CD14-positive monocyte (primary cell): ENCODE measurements at places on chromosomes 16 and 17. TPM values are rescaled to one million over a fixed set of nuclear protein-coding genes. Genes with fewer than 3 reads are reported as not detected.
A peak's percentile ranks its signal among the peaks of the same experiment; 100 is the strongest.

TTYH2 gene
- polyA plus RNA-seq = 18.7 TPM

GRCh38 chr17:21510686-21511362 lies 134.7 kb downstream of the KCNJ12 start:
- DNase-seq = no peak

GRCh38 chr17:77736199-77736585 lies 222.3 kb upstream of the TNRC6C start:
- no peak for DNase-seq

AGRP gene
- polyA plus RNA-seq = 0.32 TPM

- DNase-seq = no peak
These were observed 25.1 kb upstream of the RMI2 start for GRCh38 chr16:11320170-11320569.

DNA sequence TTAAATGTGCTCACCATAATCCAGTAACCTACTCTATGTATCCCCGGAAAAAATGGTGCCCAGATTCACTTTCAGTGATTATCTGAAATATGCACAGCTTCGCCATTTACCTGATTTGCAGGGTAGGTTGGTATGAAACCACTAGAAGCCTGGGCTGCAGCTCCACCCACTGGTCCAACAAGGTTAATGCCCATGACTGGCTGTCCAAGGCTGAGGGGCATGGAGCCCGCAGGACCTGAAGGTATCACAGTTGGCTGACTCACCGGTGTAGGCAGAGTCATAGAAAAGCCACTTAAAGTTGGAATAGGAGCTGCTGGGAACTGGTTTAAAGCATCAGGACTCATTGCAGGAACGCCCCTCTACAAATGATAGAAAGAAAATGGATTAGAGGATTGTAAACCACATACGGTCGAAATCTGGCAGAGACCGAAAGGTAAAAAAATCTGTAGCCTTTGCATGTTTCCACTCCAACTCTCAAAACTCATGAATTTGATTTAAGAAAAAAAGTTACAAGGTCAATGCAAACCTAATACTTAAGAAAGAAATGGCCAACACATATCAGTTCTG lies 38.6 kb downstream of the SYNRG start:
- no peak for DNase-seq

GRCh38 chr17:59631276-59631675 lies 11.6 kb downstream of the CLTC start:
- no peak for DNase-seq

ST6GALNAC1 gene
- polyA plus RNA-seq = not detected in 2 replicates

DNA sequence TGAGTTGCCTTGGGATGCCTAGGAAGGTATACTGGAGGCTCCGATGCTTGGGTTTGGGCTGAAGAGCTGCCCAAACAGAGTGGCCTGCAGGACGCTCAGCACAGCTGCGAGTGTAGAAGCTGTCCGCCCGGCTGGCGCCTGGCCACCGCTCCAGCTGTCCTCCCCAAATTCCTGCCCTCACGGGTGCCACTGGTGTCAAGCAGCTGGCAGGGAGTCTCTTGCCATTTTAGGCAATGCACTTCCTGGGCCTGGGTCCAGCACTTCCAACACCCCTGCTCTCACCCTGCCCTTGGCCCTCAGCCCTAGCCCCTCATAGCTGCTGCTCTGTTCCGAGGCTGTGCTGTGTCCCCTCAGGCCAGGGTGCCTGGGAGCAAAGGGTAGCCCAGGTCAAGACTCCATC lies 5.2 kb upstream of the PKMYT1 start:
- no peak for DNase-seq

DNA sequence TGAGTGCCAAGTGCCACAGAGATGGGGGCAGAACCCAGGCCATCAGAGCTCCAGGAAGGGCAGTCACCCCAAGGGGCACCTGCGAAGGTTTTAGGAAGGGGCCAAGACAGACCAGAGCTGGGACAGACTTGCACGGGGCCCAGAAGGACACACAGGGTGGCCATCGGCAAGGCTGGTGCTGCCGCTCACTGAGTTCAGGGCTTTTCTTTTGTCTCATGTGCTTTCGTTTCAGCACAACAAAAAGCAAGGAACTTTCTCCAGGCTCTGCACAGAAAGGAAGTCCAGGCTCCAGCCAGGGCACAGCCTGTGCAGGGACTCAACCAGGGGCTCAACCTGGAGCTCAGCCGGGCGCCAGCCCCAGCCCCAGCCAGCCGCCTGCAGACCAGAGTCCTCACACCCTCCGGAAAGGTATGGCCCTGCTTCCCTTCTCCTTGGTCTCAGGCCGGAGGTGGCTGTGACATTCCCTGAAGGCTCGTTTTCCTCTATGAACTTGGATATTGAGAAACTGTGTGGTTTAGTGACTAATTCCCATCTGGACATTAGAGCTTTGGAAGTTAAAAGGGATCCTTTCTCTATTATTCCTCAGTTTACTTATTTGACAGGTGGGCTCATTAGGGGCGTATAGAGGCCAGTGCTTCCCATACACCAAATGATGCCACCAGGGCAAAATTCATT lies 37.9 kb downstream of the ELAC2 start:
- DNase-seq = no peak

DNA sequence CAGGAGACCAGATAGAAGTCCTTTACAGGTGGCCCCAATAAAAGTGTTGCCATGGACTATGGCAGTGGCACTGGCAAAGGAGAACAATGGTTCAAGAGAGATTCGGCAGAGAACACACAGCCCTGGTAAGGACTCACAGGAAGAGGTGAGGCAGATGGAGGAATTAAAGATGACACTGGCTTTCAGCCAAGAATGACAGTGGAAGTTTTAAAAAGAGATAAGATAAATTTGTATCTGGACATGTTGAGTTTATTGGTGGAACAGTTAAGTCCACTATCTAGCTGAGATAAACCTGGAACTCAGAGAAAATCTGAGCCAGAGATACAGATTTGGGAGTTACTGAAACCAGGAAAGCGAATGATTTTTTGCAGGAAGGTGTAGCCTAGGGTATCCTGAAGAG lies 20.1 kb downstream of the CMC2 start:
- no peak for DNase-seq

- DNase-seq = no peak
These were observed 1.4 kb downstream of the CDH11 start for GRCh38 chr16:65120461-65120830.

PKMYT1 gene
- 0.39 TPM in 1 of 2 replicates, not detected in the other for polyA plus RNA-seq

RAB34 gene
- 66.7 TPM for polyA plus RNA-seq

CHST5 gene
- polyA plus RNA-seq = not detected

DNA sequence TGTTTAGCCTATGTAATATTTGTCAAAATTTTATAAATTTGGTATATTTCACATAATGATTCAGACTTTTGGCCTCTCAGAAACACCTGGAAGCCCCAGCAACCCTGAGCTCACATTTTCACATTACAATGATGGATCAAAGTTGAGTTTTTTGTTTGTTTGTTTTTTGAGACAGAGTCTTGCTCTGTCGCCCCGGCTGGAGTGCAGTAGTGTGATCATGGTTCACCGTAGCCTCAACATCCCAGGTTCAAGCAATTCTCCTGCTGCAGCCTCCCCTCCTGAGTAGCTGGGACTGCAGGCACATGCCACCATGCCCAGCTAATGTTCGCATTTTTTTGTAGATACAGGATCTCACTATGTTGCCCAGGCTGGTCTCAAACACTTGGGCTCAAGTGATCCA lies 10.6 kb upstream of the VAT1L start:
- no peak for DNase-seq

- no peak for DNase-seq
These were observed 47.4 kb upstream of the ATF7IP2 start for GRCh38 chr16:10338426-10338825.

DNA sequence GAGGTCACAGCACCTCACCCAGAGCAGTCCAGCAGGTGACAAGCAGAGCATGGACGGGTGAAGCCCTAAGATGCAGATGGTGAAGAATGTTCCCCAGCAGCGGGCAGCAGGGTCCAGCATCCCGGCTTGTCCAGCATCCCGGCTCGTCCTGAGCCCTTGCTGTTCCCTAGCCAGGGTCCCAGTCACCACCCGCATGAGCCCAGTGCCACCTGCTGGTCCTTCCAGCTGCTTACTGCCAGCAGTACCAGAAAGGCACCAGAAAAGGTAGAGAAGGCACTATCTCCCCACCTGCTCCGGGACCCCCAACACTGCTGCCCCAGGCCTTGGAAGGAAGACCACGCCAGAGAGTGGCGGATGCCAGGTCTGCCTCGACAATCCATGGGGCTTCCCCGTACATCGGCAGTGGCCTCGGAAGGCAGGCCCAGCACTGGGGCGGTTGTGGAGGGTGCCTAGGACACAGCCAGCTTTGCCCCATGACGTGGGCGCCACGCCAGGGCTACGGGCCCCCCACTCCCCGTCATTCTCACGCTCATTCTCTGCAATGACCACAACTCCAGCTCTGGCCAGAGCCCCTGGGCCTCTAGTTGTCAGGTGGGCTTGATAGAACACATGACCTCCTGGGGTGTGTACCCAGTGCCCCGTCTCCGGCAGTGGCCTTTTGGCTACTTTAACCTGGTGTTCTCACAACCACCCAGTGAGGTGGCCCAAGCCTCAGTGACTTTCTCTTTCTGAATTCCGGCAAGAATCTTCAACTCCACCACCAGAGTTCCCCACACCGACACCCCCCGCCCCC lies 1.4 kb downstream of the CENPX start:
- DNase-seq = peak; percentile 35
